ENCODE measurements at places on chromosomes 3 and 15. TPM values are rescaled to one million over a fixed set of nuclear protein-coding genes. Genes with fewer than 3 reads are reported as not detected.

GRCh38 chr15:69806287-69806915 is 291.3 kb downstream of the TLE3 start:
- DNase-seq, result no peak

GRCh38 chr3:100776746-100777145 is 67.5 kb downstream of the TFG start:
- DNase-seq, result no peak

- no peak for DNase-seq
Measured at GRCh38 chr3:78670746-78671145, 1097.1 kb downstream of the ROBO1 start.

DNA sequence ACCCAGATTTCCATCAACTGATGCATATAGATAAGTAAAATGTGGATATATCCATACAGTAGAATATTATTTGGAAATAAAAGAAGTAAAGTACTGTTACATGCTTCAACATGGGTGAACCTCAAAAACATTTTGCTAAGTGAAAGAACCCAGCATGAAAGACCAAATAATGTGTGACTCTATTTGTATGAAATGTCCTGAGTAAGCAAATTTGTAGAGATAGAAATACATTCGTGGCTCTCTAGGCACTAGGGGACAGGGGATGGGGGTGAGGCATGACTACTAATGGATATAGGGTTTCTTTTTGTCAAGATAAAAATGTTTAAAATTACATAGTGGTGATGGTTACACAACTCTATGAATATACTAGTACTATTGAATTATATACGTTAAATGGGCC is 163.7 kb downstream of the KLHL25 start:
- no peak for DNase-seq

DNA sequence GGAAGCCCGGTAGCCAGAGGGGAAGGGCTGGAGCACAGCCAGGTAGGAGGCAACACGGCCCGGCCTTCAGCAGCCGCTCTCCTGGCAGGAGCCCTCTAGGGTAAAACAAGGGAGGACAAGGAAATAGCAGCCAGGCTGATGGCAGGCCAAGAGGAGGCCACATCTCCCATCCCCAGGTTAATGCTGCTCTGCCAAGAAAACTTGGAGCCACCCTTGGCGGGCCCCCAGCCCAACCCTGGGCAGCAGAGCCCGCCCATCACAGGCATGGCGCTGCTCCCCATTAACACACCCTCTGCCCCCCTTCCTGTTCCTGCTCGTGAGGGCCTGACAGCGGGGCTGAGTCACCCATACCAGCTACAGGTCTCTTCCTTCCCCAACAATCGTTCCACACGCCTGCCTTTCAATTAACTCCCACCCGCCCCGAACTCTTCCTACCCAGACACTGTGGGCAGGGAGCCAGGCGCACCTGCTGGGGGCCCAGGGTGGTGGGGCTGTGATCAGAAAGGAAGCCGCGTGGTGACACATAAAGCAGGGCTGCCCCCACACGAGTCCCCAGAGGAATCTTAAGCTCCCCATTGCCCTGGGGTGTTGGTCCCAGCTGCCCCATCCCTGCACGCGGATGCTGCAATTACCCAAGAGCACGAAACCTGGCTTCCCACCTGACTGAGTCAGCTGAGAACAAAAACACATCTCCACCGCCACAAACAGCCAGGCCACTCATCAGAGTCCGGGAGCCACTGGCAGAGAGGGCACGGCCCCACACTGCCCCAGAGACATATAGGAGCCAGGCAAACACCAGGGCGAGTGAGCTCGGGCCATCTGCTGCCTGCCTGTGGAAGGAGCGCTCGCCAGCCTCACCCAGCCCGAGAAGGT is at the start of gene C15orf62:
TSS of gene C15orf62 (plus strand) at position 707 of the 873 bp plus-strand sequence. CDS start 516 bp downstream, outside the sequence.
- DNase-seq, result no peak

DNA sequence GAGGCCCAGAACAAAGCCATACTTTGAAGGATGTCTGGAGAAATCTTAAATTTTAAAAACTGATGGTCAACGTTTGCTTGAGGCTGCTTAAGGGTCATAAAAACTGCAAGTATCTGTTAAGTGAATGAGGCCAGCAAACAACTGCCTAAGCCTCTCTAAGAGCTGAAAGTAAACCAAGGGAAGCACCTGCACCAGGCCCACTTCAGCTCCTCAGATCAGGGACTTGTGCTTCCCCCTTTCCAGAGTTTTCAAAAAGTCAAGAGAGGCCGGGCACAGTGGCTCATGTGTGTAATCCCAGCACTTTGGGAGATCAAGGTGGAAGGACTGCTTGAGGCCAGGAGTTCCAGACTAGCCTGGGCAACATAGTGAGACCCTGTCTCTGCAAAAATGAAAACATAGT is 9.1 kb downstream of the FBXL22 start:
- DNase-seq, result no peak

DNA sequence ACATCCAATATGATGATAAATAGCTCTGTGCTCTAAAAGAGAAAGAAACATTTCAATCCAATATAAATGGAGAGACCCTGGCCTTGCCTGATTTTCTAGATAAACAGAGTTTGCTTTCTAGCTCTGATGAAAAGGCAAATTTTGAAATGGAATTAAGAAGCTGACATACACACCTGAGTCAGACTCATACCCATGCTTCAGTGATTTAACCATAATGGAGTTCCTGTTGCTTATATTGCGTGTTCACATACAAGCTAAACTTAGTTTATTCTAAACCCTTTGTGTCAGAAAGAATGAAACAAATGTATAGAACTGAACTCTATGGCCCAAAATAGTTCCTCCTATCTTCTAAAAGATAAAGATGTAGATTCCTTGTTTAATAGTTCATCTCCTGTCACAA is 760.8 kb upstream of the ARPP21 start:
- no peak for DNase-seq

DNA sequence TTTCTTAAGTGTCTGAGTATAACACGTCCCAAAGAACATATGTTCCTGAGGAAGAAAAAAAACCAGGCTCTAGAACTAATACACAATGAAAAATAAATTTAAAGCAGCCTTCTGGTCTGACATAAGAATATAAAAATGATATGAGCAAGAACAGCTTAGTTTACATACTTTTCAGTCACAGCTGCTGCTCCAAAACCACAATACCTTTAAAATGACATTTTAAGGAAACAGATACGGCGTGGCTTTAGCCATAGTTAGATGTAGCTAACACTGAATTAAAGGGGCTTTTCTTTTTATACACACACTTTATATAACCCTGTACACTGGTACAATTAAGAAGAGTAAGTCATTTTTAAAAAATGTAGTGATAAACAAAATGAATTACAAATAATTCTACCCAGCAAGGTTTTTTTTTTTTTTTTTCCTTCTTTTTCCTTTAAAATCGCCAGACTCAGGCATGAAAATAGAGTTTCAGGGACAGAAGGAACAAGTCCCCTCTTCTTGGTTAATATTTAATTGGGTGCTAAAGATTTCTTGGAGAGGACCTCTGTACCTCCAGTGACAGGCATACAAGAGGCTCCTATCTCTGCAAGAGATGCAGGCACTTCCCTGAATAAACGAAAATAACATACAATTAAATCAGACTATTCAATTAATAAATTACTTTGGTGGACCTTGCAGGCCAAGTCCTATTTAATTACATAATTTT is 265.6 kb downstream of the FOXP1 start:
- no peak for DNase-seq

- no peak for DNase-seq
Measured at GRCh38 chr15:99907698-99908097, 174.5 kb upstream of the LYSMD4 start.

DNA sequence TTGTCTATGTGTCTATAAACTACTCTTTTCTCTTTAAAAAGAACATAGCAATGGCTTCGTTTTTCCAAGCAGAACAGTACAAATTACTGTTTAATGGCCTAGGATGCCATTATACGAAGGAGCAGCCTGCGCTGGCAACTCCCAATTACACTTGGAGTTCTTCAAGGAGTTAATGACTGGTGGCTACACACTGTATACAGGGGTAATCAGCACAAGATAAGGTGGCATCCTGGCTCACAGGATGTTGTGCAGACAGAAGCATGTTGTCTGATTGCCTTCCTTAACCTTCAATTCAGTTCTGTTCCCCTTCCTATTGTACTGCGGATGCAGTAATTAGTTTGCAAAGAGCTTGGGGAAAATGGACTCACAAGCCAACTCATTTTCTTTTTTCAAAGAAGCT is 250.7 kb upstream of the ROBO2 start:
- no peak for DNase-seq

- DNase-seq, result no peak
Measured at GRCh38 chr3:27456554-27456953, 27.6 kb downstream of the SLC4A7 start.

GRCh38 chr3:131386429-131387165 is 5.0 kb downstream of the NUDT16 start:
- peak; percentile 65 for DNase-seq

DNA sequence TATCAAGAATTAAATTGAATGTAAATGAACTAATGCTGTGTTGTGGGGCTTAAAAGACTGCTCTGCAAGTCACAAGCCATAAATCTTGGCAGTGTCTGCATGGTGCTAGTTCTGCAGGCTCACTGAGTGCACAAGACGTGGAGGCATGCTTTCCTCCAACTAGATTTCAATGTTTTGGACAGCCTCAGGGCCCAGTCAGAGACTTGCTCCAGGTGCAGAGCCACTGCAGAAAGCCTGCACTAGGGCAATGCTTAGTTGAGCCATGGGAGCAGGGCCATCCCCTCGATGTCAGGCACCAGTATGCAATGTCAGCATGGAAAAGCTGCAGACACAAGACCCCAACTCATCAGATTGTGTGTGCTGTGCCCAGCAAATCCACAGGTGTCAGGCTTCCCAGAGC is 234.5 kb upstream of the CDIN1 start:
- DNase-seq, result no peak

DNA sequence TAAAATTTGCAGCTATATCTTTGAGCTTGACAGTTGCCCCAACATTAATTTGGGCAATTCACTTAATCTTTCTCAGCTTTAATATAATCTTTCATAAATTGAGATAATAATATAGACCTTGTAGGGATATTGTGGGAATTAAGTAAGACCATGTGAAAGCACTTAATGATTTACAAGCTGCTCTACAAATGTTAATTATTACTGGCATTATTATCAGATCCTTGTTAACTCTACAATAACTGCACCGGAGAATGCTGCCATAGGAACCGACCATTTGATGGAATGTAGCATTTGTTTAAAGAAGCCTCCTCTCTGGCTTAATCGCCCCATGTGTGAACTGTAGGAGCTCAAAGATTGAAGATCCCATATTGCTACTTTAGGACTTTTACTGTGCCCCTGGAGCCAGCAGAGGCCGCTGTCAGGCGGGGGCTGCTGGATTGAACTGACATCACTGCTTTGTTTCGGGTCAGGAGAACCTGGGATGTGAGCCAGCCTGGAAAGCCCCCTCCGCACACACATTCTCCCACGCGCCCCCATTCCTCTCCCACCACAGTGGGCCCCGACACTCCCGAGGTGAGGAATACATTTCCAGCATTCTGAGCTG is 154.2 kb upstream of the TNIK start:
- peak; percentile 33 for DNase-seq

- DNase-seq, result no peak
Measured at GRCh38 chr3:111794711-111795110, 64.4 kb upstream of the PHLDB2 start.

GRCh38 chr3:144636833-144637232 is 665.2 kb downstream of the DIPK2A start:
- no peak for DNase-seq

- no peak for DNase-seq
Measured at GRCh38 chr3:107682580-107682979, 159.8 kb downstream of the BBX start.

- no peak for DNase-seq
Measured at GRCh38 chr3:52531860-52532516, 1.7 kb downstream of the NT5DC2 start.

- no peak for DNase-seq
Measured at GRCh38 chr3:6791161-6791560, 69.8 kb upstream of the GRM7 start.

- DNase-seq, result peak; percentile 45
Measured at GRCh38 chr3:8773941-8774542, 4.6 kb upstream of the OXTR start.

DNA sequence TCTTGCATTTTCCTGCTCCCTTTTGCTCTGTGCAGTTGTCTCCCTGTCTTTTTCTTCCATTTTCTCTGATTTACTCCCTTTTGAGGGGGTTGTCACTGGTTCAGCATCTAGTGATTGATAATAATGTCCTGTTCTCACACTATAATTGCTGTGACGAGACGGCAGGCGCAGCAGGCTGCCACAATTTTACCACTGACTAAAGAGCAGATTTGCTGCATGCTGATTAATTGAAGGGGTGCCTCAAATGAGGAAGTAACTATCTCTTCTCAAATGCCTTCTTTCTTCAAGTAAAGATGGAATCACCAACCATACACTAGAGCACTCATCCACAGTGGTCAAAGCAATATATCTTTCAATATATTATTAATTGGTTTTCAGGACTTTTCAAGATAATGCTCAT is 219.3 kb downstream of the CBLB start:
- no peak for DNase-seq

GRCh38 chr3:195039180-195039843 is 231.6 kb downstream of the XXYLT1 start:
- DNase-seq, result no peak

DNA sequence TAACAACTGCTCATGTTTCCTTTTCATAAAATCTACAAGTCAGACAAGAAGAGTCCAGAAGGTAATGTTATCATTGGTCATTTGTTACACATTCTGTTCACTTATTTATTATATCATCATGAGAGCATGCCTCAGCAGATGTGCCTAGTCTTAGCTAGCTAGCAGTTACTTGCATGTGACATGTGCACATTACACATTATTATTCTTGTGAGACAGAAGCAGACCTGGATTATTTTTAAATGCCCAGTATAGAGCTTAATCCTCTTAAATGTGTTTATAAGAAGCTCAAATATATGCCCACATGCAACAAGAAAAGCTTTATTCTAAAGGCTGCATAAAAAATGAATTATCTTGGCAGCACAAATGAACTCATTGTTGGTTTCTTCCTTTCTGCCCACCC is 12.6 kb downstream of the YEATS2 start:
- no peak for DNase-seq

DNA sequence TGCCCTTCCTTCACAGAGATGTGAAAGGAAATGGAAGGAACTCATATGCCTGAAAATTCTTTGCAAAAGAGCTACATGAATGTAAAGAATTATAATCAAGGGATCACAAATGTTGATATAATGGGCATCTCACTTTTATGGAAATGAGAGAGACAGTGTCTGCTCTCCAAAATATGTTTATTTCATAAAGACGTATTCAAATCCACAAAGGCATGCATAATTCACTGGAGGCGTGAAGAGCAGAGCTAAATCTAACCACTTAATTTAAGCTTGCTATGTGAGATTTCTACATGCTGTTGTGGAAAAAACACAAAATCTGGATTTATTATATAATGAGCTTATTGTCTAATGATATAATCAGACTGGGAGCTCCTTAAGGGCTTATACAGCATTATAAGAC is 469.1 kb downstream of the RAP2B start:
- no peak for DNase-seq

INKA1 gene
- 2.8 TPM for total RNA-seq

PARP16 gene
- 6.0 TPM for total RNA-seq

SKOR1 gene
- 0.16 TPM for total RNA-seq

SLC28A1 gene
- 0.14 TPM for total RNA-seq

CHRNB4 gene
- total RNA-seq, result not detected

MESP2 gene
- total RNA-seq, result not detected

MYO5C gene
- total RNA-seq, result 7.2 TPM

RPSA gene
- 700 TPM for total RNA-seq

GPR62 gene
- total RNA-seq, result 0.20 TPM

ZNF502 gene
- total RNA-seq, result 1.9 TPM

CPNE9 gene
- not detected for total RNA-seq
